ENCODE measurements at places on chromosomes 16 and 17. TPM values are rescaled to one million over a fixed set of nuclear protein-coding genes. Genes with fewer than 3 reads are reported as not detected.

PLLP gene
- total RNA-seq, result 0.93 TPM

SLC52A1 gene
- total RNA-seq, result not detected

AOC2 gene
- total RNA-seq, result 5.0 TPM

DBNDD1 gene
- total RNA-seq, result 18.1 TPM

TMEM235 gene
- total RNA-seq, result not detected

FSCN2 gene
- 8.0 TPM for total RNA-seq

KRTAP2-2 gene
- total RNA-seq, result not detected

IGFBP4 gene
- 142 TPM for total RNA-seq

CES5A gene
- not detected for total RNA-seq

CCL1 gene
- not detected for total RNA-seq

FOXN1 gene
- total RNA-seq, result not detected

KRT17 gene
- total RNA-seq, result 21.4 TPM

TBX2 gene
- total RNA-seq, result 0.53 TPM

CCL18 gene
- not detected for total RNA-seq

SCIMP gene
- total RNA-seq, result not detected

PPP1R27 gene
- total RNA-seq, result 0.65 TPM

PDIA2 gene
- total RNA-seq, result 1.2 TPM

TMEM256 gene
- total RNA-seq, result 52.9 TPM

PRDM7 gene
- total RNA-seq, result not detected

SOCS1 gene
- total RNA-seq, result 20.2 TPM

ATP6V0A1 gene
- 75.8 TPM for total RNA-seq

CPHXL2 gene
- total RNA-seq, result not detected

GUCY2D gene
- not detected for total RNA-seq

LGALS9B gene
- not detected for total RNA-seq

TBC1D3I gene
- total RNA-seq, result 0.11 TPM

GNG13 gene
- total RNA-seq, result not detected

SOCS3 gene
- 16.7 TPM for total RNA-seq

OTOP3 gene
- not detected for total RNA-seq

LGALS9 gene
- total RNA-seq, result 9.4 TPM
